ENCODE measurements at places on chromosomes 2 and 18.

DNA sequence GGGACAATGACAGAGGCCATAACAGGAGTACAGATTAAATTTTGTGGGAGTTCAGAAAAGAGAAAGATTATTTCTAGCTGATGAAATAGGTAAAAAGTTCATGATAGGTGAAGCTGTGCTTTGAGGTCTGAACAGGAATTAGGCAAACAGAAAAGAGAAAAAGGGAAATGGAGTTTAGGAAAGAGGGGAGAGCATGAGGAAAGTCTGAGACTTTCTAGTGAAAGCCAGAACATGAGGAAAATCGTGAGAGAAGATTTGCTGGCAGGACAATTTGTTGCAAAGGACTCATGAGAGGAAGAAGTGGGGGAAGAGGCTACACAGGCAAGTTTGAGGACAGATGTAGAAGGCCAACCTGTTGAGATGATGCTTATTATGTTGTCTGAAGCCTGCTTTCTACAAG, 6.3 kb upstream of the CHN1 start:
- no peak for DNase-seq

GRCh38 chr18:9926223-9926894, 12.5 kb downstream of the VAPA start:
- DNase-seq, result no peak

DNA sequence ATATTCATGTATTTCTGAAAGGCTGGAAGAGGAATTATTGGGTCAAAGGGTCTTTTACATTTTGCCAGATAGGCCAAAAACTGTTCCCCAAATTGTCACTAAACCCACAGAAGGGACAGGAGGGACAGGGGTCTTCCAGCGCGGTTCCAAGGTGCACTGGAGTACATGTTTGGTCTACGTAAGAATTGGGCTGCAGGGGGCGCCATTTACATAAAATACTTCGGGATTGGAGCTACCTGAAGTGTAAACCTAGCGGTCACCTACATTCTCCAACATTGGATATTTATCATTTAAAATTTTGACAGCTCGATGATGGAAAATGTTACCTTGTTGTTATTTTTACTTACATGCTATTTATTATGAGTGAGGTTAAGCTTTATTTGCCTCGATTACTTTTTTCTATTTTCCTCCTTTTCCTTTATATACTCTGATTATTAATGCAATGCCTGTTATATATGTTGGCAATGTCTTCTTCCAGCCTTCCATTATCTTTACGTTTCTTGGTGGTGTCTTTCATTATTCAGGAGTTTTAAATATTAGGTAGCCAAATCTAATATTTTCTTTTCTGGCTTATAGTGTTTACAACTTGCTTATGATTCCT, 43.0 kb upstream of the RAB6C start:
- DNase-seq, result no peak

DNA sequence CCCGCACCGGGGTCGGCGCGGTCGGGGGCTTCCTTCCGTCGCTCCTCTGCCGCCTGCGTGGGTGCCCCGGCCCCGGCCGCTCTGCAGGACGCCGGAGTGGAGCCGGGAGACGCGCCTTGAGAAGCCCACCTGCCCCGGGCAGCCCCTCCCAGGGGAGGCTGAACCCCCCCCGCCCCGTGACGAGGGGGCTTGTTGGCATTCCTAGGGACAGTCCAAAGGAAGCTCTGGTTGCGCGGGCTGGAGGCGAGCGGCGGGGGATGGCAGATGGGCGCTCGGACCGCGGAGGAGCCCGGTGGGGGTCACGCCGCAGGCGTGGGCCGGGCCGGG, 133.5 kb upstream of the MGAT5 start:
- DNase-seq, result no peak

- no peak for DNase-seq
Observed at GRCh38 chr2:10179422-10179821, 56.9 kb downstream of the RRM2 start.

DNA sequence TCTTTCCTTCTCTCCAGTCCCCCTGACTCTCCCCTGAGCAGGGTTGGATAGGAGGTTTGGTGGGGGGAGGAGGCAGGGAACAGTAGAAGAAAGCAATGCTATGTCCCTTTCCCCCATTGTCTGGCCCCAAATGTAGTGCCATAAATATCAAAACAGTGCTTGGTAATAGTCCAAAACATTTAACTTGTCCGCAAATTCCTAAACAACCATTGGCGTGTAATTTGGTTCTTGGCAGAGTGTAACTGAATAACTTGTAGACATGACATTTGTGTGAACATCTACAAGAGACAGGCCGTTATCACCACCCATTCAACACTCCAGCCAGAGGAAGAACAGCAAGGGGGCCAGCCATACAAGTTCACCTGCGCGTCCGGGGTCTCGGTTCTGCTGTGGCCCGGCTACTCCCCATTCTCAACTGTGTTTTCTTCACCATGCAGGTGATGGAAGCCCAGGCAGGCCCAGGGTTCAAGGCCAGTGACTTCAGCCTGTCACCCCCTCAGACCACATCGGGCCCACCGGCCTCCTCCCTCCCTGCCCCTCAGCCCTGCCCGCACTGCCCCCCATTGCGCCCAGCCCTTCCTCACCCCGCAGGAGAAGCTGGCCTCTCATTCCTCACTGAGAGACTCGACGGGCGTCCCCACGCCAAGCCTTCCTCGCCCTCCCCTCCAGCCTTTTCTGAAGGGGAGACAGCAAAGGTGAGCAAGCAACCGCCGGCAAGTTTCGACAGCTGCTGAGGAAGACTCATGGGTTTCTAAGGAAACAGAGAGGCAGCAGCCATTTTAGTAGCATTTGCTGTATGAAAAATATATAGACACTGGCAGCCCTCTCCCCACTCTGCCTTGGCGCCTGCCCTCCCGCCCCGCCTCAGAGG, 699 bp upstream of the RAPGEF4 start:
- DNase-seq, result no peak

GRCh38 chr2:84851876-84852275, 29.0 kb downstream of the TRABD2A start:
- no peak for DNase-seq

DNA sequence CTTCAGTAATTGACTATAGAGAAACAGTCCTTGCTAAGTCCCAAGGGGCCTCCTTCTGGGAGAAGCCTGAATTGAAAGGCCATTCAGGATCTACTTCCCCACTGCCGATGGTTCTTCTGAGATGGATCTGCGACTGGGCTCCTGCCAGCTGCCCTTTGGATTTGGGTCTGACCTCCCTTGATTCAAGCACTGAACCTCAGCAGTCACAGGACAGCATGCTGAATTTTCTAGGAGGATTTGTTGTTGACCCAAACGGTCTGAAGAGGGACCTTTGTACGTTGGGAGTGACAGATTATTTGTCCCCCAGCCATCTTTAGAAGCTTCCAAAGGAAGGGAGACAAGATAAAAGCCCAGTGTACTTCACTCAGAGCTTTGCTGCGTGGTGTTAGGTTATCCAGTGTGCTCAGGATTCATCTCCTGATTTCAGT, 67.1 kb downstream of the NXPH2 start:
- no peak for DNase-seq

DNA sequence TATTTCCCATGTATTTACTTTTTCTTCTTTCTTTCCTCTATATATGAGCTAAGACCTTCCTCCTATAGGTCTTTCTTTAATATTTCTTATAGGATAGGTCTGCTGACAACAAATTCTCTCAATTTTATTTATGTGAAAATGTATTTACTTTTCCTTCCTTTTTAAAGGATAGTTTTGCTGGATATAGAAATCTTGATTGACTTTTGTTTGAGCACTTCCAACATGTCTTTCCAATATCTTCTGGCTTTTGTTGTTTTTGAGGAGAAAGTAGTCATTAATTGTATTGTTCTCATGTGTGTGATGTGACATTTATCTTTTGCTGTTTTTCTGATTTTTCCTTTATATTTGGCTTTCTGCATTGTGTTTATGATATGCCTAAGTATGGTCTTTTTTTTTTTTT, 28.9 kb upstream of the FBLN7 start:
- DNase-seq, result no peak

DNA sequence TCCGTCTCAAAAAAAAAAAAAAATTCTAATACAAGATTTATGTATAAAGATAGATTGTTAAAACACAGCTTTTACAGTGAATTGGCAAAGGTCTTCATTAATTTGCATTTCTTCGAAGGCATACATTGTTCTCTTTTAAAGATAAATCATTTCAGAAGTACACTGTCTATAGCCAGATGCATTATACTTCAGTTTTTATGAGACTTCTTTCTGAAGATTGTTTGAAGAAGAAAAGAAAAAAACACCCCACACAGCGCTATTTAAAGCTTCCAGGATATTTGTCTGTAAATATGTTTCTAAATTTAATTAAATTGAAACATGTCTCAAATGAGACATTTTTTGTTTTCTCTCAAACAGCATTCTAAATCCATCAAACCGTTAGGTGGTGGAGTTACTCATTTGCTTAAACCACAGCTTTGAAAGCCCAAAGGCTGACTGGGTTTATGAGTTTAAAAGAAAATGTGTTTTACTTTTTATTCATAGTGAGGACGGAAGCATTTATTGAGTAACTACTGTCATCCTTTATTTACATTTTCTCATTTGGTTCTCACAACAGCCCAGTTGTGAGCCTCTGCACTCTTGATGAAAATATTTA, 42.4 kb upstream of the C1GALT1C1L start:
- DNase-seq, result no peak

- no peak for DNase-seq
Observed at GRCh38 chr2:174613531-174613930, 15.9 kb upstream of the WIPF1 start.

DNA sequence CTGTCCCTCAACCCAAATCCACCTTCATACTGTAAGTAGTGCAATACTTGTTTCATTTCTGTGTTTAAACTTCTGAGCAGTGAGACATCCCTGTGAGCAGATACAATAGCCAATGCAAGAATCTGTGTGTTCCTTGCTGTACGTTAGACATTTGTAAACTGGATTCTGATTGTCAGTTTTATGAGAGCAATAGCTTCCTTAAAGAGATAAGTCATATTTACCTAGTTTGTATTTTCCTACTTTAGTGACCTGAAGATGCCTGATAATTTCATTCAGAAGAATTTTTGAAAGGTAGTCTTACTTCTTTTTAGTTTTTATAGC, 90.7 kb downstream of the DPP4 start:
- DNase-seq, result no peak

DNA sequence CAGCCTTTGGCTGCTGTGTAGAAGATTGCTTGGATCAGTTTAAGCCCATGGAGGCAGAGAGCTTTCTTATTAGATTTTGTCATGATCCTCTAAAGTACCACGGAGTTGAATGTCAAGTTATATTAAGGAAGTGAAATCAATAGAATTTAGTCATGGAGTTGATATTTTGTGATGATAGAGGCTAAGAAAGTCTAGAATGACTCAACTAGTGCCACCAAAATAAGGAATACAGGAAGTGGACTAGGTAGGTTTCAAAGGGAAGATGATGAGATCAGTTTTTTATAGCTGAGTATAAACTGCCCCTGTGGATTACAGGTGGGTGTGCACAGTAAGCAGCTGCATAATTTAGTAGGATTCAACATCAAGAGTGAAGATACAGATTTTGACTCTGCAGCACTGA, 25.2 kb downstream of the FBXO36 start:
- no peak for DNase-seq

- DNase-seq, result no peak
Observed at GRCh38 chr18:9413576-9413975, 61.7 kb upstream of the RALBP1 start.

DNA sequence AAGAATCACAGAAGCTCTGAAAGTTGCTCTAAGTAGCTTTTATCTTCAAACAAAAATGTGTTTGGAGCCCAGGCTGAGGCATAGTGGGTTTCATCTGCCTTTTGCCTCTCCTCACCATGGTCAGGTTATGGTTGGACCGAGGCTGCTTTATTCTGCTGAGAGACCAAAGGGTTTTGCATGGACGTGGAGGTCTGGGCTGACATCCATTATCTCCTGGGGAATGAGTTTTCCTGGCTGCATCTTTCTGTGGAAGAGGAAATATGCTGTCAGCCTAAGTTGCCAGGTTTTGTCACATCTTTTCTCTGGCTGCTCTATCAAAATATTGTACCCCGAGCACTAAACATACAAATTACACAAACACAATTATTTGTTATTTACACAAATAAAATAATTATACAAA, 223.2 kb downstream of the LDLRAD4 start:
- DNase-seq, result no peak

GRCh38 chr2:11777066-11777782, 30.8 kb downstream of the LPIN1 start:
- DNase-seq, result no peak

GRCh38 chr18:10953672-10954071, 195.7 kb downstream of the PIEZO2 start:
- DNase-seq, result no peak

GRCh38 chr2:155062250-155062921, 363.9 kb downstream of the KCNJ3 start:
- DNase-seq, result no peak

- DNase-seq, result no peak
Observed at GRCh38 chr2:67854103-67854743, 208.6 kb downstream of the C1D start.

DNA sequence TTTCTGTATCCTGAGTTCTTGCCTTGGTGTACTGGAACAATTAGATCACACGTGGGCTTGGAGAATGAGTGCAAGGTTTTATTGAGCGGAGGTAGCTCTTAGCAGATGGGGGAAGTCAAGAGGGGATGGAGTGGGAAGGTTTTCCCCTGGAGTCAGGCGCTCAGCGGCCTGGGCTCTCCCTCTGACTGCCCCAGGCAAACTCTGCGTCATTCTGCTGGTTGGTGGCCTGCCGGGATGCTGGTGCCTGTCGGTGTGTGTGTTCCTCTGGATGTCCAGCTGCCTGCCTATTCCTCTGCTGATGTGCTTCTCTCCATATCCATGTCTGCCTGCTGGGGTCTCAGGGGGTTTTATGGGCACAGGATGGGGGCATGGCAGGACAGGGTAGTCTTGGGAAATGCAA, 111.0 kb downstream of the TRIB2 start:
- no peak for DNase-seq

Data from stimulated activated CD8-positive, alpha-beta memory T cell treated with anti-CD3 and anti-CD28 coated beads, Interleukin-15, amount 100 ng/mL, for 24 hours (primary cell).